ENCODE measurements at places on chromosomes 3 and 15. TPM values are rescaled to one million over a fixed set of nuclear protein-coding genes. Genes with fewer than 3 reads are reported as not detected.

The ATP13A5 gene
- not detected for total RNA-seq

The KLHL25 gene
- 5.7 TPM for total RNA-seq

The CYP1A2 gene
- not detected for total RNA-seq

DNA sequence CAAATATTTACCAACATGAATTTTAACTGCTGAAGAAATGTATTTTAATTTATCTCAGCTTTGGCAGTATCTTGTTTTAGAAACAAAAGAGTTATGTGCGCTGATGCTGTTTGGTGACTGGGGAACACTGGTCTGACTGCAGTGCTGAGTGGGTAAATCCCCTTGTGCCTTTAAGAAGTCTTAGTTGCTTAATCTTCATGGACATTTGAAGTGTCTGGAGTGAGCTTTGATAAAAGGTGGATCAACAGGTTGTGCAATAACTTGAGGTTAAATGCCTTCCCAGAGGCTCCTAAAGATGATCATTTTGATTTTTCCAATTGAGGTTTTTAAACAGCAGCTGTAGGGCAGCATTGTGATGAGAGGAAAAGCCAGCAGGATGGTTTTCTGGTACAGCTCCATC, 68.7 kb downstream of the TP63 start:
- no peak for DNase-seq
- H3K4me3 ChIP-seq = no peak overlapping the region
- no peaks in the 10 kb centered on the region for H3K27me3 ChIP-seq
- no peaks in the 10 kb centered on the region for H3K4me1 ChIP-seq
- no peak overlapping the region for H3K27ac ChIP-seq
- no peaks in the 10 kb centered on the region for H3K36me3 ChIP-seq

All from sigmoid colon (tissue), 7 donors.